ENCODE measurements at places on chromosomes 5 and 9. TPM values are rescaled to one million over a fixed set of nuclear protein-coding genes. Genes with fewer than 3 reads are reported as not detected.

GRCh38 chr9:69411931-69412740 lies 87.1 kb downstream of the ENTREP1 start:
- no peak for DNase-seq

The IFNA13 gene
- total RNA-seq: not detected

- no peak for DNase-seq
Observed at GRCh38 chr5:154793599-154794524, 38.7 kb downstream of the LARP1 start.

DNA sequence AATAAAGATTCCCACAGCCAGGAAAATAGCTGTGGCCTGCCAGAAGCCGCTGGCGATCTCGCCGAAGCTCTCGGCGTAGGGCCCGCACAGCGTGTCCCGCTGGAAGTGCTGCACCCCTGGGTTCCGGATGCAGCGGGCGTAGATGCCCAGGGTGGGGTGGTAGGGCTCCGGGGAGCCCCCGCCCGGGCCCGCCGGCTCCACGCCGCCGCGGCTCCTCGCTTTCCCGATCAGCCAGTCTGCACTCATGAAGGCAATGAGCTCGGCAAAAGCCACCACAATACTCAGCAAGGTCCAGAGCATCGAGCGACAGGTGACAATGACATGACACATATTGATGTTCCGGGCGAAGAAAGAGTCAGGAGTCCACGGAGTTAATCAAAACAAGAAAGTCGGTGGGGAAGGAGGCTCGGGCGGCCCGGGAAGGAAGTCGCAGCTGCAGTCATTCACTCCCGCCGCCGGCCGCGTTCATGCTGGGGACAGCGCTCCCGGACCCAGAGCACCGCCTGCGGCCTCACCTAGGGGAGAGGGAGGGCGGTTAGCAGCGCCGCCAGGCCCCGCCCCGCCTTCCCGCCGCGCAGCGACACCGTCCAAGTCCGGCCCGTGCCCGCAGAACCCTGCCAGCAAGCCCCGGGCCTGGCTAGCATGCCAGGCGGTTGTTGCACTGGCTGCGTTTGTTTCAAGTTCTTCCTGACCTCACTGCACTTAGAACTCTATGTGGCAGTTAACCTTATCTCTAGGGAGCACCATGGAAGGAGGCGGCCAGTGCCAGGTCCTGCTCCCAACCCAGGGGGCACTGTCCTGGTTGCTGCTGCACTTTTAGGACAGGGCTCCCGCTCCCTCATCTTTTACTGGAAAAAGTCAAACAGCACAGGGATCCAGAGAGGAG lies 138.4 kb downstream of the LHFPL2 start:
- no peak for DNase-seq

GRCh38 chr5:174732036-174733020 lies 7.9 kb downstream of the MSX2 start:
- DNase-seq: no peak

GRCh38 chr5:6447384-6448140 lies 1.1 kb upstream of the UBE2QL1 start:
- no peak for DNase-seq

- no peak for DNase-seq
Observed at GRCh38 chr9:128218172-128218517, 15.0 kb downstream of the DNM1 start.

- peak; percentile 82 for DNase-seq
Observed at GRCh38 chr5:127290019-127290945, at the start of gene MEGF10. Gene MEGF10, plus strand, starts transcription at chr5:127290796. Its CDS starts 40,513 bp downstream, at chr5:127331309.

GRCh38 chr5:53256746-53257145 lies 147.2 kb upstream of the MOCS2 start:
- DNase-seq: no peak

DNA sequence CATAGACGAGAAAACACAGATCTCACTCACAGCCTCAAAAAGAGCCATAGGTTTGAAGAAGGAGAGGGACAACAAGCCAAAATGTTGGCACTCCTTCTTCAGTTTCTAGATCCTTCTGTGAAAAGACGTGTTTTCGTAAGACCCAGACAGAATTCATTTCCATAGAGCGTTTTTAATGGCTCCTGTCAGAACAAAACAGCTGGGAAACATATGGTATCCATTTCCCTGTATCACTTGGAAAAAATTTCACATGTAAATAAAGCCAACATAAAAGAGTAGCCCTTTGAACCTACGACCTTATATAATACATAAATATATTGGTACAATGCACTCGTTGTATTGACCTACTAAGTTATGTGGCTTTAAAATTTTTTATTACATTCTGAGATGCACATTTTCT lies 108.1 kb downstream of the SNCAIP start:
- DNase-seq: no peak

GRCh38 chr5:67431191-67431590 lies 234.6 kb upstream of the CD180 start:
- no peak for DNase-seq
